ENCODE measurements at places on chromosomes 3 and 15.

DNA sequence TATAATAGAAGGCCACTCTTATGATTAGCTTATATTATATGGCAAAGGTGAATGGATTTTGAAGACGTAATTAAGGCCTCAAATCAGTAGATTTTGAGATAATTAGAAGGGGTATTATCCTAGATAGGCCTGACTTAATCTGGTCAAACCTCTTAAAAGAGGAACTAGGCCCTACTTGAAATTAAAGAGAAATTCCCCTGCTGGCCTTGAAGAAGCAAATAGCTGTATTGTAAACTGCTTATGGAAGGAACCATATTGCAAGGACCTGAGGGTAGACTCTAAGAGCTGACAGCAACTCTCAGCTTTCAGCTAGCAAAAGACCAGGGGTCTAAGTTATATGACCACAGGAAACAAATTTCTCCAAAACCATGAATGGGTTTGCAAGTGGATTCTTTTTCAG is 219.0 kb upstream of the ONECUT1 start:
- no peak for DNase-seq

- DNase-seq: no peak
Observed at GRCh38 chr3:23389686-23390085, 186.6 kb downstream of the UBE2E2 start.

- no peak for DNase-seq
Observed at GRCh38 chr3:67386451-67386850, 268.0 kb downstream of the SUCLG2 start.

DNA sequence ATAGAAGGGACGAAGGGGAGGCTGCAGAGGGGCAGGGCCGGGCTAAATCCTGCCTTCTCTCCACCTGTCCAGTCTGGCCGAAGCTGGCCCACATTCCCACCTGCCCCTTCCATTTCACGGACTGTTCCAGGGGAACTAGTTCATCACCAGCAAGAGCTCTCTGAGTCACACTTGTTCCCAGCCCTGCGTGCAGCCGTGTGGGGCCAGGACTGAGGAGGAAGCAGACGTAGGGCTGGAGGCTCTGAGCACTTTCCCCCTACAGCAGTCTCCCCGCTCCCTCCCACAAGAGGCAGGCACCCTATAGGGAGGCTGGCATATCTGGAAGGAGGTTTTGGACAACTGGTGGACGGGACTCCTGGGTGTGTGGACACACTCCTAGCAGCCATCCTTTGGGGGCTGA is 3.0 kb downstream of the ITIH4 start:
- DNase-seq: no peak

GRCh38 chr15:91336687-91337086 is 236.6 kb downstream of the SV2B start:
- DNase-seq: no peak

DNA sequence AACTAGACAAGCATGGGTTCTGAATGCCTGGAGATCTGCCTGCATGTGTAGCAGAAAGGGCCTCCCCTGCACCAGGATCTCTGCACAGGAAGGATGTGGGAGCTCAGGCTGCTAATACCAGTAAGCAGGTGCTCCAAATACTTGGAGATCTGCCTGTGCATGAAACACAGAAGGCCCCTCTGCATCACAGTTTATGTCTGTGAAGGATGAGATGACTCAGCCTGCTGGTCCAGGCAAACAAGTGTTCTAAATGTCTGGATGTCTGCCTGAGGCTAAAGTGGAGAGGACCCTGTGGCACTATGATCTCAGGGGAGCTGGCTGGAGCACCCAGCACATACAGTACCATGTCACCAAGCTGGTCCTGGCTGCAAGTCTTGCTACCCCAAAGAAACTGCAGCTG is 678.8 kb downstream of the MCTP2 start:
- DNase-seq: no peak

- DNase-seq: no peak
Observed at GRCh38 chr3:126021702-126022101, 52.7 kb downstream of the ROPN1B start.

- DNase-seq: no peak
Observed at GRCh38 chr15:100602823-100603393, 519 bp downstream of the ASB7 start.

DNA sequence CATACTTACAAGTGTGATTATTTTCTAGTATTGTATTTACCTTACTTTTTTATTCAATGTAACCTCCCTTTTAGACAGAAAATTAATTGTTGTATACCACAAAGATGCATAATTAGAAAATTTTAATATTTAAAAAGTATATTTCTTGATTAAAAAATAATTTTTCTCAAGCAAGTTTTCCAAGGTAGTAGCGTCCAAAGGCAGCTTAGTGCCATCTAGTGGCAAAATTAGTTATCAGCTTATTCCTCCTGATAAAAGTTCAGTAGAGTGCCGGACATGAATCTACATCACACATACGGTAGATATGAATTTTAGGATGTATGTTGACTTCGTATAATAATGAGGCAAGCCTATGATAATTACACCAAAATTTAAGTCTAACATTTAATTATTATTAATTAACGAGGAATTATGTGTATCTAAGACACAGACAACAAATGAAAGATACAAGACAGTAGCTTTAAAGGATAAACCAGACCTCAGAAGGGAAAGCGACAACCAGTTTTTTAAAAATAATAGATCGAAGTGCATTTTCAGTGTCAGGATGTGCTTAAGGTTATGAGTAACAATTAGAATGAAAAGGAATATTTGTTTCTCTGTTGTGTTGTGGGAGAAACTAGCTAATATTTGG is 405.9 kb downstream of the ROBO1 start:
- DNase-seq: peak; percentile 33

- no peak for DNase-seq
Observed at GRCh38 chr3:47013231-47013630, 33.8 kb downstream of the NBEAL2 start.

DNA sequence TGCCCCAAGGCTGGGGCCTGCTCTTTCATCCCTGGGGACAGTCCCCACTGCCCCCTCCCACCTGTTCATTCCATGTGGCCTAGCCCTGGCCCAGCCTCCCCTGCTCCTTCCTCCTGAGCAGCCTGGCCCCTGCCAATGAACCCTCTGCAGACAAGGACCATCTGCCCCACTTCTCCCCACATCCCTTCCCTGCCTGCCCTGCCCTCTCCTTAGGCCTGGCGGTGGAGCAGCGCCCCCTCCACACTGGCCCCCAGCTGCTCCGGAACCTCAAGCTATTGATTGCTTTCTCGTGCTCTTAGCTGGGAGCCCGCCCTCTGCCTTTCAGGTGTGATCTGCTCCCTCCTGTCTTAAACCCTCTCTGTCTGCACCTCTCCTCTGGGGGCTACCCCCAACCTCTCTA is 8.0 kb downstream of the PLXNA1 start:
- DNase-seq: no peak

DNA sequence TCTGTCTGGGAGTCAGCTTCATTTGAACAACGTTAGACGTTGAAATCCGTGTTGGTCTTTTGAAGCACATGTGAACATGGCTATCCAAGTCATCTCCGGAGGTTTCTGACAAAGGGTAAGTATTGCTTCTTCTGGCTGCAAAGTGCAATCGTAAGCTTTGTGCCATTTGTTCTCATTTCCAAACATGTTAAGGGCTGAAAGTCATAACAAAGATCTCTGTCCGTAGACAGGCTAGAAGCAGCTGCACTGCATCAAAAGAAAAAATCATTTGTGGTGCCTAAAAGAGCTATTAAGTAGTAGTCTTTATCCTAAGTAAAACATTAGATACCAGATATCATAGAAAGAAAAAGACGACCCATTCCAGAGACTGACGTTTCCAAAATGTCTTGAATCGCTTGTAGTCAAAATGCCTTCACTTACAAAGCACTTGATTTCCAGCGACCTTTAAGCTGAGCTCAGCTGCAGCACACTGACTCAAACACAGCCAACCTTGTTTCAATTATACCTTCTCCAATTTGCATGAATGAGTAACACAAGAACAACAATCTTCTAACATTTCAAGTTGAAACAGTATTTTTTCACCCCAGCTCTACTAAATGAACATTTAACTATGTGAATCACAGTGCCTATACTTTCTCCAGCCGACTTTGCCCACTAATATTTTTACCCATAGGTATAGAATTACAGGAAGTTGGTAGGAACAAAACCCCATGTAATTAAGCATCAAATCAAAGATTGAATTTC is 76.6 kb downstream of the NEDD4 start:
- no peak for DNase-seq

DNA sequence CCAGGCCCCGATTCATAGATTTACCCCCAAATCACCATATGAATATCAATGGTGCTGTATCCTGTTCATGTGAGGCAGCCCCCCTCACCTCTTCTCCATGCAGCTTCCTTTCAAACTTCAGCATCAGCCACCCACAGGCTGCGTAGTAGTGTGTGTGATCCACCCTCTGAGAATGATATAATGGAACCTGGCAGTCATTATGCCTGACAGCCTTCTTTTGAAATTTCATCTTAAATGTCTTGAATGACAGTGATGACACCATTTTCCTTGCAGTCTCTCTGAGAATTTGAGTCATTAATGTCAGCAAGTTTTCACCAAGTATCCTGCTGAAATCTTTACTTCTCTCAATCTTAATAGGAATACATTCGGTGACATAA is 3.5 kb upstream of the CLRN1 start:
- no peak for DNase-seq

DNA sequence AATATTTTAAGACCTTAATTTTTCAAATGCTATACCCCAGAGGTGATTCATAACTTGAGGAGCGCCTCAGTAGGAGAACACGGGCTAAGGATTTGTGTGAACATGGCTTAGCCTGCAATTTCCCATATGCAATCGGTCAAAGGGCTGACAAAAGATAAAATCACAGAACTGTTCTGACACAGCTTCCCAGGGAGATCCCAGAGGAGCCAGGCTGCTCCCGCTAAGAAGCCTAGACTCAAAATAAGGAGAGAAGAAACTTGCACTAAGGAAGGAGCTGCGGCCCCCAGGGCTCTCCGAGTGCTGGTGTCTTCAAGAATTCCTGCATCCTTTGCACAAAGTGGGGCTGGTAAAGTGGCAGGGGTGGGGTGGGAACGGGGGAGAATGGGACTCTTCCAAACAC is 106.3 kb upstream of the DLG1 start:
- no peak for DNase-seq

GRCh38 chr15:79310985-79311900 is at the start of gene TMED3:
Gene TMED3 (plus strand): TSS chr15:79311112. CDS start chr15:79311250, 138 bp downstream.
- peak; percentile 87 for DNase-seq

GRCh38 chr15:89399238-89400115 is 64.9 kb upstream of the POLG start:
- no peak for DNase-seq

DNA sequence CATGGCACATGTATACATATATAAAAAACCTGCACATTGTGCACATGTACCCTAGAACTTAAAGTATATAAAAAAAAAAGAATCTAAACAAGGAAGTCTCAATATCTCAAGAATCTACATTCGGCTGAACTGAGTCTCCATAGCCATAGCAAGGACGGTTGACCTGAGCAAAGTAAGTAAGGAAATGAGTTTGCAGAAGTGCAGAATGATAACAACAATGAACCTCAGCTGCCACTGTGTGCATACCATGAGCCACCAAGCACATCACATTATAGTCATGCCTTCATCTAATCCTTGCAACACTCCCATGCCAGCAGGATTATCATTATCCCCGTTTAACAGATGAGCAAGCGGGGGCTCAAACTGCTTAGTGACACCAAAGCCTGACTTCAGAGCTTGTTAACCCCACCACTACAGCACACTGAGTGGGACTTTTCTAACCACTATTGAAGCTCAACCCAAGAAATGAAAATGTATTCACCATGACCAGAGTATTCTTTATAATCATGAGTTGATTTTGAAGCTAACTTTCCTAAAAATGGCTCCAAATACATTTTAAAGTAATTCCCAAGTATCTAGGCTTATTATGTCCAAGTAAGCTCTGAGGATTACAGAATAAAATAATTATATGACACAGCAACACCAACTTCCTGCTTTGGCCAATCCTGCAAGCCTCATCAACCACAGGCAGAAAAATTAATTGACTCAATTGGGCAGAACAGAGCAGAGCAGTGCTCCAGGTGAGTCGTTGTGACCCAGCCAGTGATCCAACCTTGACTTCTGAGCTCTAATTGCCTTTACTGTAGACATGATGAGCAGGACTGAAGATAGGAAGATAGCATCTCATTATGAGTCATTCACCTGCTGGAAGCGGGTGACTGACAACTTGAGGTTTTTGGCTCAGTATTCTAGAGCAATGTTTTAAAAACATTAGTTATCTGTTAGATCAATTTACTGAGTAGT is 47.3 kb upstream of the IL12A start:
- no peak for DNase-seq

GRCh38 chr3:168081171-168081771 is 14.5 kb downstream of the GOLIM4 start:
- no peak for DNase-seq

- DNase-seq: no peak
Observed at GRCh38 chr3:5800965-5801364, 613.5 kb downstream of the EDEM1 start.

DNA sequence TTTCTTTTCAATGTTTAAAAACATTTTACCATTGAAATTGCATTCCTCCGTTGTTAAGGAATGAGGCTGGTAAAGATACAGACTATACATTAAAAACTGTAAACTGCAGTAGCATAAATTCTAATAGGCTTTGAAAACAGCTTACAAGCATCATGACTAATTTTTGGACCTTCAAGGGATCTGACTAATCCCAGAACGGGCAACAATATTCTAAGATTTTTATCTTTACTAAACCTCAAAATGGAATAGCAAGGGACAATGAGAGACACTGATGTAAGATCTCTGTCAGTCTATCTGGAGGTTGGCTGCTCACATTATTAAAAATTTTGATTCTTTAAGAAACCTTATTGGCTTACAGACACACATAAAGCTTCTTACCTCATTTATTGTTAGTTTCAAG is 74.7 kb downstream of the BTD start:
- no peak for DNase-seq

DNA sequence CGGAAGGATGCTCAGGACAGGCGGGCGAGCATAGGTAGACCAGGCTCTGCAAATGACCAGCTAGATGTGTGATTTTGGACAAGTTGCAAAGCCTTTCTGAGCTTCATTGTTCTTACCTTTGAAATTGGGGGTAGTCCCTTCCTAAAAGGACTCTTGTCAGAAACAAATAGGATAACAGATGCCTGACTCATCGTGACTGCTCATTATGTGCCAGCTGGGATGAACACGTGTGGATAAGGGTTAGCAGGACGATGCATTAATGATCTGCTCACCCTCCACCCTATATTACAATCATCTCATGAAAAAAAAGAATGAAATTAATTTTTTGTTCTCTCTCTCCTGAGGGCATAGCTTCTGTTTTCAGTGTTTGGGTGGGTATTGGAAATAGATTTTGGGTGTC is 223.4 kb downstream of the NR2F2 start:
- DNase-seq: no peak

- DNase-seq: no peak
Observed at GRCh38 chr15:74924525-74924924, 13.3 kb downstream of the COX5A start.

- DNase-seq: no peak
Observed at GRCh38 chr15:51327081-51327480, 11.3 kb downstream of the CYP19A1 start.

GRCh38 chr3:12556314-12556689 is 585 bp upstream of the MKRN2 start:
- DNase-seq: no peak

DNA sequence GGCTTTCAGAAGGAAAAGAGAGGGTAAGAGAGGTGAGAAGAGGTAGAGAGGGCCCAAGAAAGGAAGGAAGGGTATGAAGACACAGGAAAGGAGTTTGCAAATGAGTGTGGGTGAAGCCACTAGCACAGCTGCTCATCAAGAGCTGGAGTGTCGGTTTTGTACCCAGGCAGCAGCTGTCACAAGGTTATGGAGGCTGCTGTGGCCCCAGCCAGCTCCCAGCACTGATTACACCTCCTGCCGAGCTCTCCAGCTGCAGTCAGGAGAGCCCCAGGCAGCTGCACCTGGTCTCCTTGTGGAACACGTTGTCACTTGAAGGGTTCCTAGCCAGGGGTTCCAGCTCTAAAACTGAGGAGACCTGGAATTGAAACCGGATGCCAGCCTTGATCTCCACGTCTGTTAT is 60.4 kb upstream of the CHD2 start:
- DNase-seq: no peak
